ENCODE measurements at places on chromosomes 6 and 20.

DNA sequence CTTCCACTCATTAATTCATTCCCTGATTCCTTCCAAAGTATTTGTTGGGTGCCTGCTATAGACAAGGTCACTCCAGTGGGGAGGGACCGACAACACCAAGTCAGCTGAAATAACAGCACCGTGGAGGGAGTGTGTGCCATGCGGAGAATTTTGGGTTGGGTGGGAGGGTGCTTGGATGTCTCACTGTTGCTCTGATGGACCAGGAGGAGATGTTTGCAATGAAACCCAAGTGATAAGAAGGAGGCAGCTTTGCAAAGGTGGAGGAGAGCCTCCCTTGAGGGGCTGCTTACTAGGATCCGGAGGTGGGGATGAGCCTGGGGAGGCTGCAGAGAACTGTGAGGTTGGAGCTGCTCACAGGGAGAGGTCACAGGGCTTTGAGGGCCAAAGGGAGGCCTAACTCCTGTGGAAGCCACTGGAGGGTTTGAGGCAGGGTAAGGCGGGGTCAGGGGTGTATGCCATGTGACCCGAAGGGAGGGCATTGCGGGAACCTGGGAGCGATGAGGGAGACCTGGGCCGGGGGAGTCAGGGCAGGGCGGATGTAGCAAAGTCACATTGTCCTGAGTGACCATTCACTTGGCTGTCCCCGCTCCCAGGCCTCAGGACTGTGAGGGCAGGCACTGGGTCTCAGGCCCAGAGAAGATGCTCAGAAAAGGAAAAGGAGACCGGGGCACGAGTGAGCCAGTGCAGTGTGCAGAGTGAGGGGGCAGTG lies 124.5 kb downstream of the PHACTR3 start:
- no peak for DNase-seq

DNA sequence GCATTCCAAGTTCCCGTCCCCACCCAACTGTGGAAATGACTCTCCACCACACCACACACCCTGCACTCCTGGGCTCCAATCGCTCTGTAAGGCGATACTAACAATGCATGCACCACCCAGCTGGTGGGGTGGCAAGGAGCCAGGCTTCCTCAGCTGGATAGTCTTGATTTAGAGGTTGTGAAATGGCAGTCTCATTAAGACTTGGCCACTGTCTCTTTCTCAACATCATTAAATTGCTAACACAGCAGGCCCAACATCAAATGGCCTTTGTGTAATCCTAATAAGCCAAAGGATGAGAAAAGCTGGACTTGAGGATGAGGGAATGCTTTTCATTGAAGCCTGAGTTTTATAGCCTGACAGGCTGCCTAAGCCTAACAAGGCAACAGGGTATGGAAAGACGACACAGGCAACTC lies 223.7 kb downstream of the GMDS start:
- peak; percentile 78 for DNase-seq

DNA sequence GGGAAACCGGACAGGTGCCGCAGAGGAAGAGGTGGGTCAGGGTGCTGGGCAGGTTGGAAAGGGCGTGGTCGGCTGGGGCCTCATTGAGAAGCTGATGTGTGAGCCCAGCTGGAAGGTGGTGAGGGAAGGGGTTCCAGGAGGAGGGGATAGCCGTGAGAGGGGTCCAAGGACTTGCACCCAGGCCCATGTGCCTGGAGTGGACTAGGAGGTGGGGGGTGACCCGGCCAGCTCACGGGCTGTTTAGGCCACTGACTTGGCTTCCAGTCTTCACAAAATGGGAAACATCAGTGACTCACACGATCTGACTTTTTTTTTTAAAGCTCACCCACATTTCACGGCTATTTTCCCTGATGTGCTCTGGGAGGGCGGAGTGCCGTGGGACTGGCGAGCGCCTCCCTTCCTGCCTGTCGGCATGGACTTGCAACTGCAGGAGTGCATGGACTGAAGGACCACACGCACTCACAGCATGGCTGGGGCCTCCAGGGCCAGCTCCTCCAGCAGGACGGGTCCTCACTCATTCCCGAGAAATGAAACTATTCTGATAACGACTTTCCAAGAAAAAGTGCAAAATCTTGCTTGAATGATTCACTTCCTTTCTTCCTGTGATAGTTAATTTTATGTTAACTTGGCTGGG lies 13.5 kb upstream of the PDE10A start:
- DNase-seq, result peak; percentile 18

GRCh38 chr6:88709819-88710246 lies 253.6 kb downstream of the RNGTT start:
- DNase-seq, result no peak

GRCh38 chr20:17315407-17316231 lies 88.8 kb downstream of the PCSK2 start:
- no peak for DNase-seq

DNA sequence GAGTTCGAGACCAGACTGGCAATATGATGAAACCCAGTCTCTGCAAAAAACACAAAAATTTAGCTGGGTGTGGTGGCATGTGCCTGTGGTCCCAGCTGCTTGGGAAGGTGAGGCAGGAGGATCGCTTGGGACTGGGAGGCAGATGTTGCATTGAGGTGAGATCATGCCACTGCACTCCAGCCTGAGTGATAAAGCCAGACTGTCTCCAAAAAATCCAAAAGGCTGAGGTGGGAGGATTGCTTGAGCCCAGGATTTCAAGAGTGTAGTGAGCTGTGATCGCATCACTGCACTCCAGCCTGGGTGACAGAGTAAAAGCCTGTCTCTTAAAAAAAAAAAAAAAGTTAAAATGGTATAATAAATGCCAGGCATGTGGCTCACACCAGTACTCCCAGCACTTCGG lies 1.3 kb upstream of the PTCRA start:
- no peak for DNase-seq

DNA sequence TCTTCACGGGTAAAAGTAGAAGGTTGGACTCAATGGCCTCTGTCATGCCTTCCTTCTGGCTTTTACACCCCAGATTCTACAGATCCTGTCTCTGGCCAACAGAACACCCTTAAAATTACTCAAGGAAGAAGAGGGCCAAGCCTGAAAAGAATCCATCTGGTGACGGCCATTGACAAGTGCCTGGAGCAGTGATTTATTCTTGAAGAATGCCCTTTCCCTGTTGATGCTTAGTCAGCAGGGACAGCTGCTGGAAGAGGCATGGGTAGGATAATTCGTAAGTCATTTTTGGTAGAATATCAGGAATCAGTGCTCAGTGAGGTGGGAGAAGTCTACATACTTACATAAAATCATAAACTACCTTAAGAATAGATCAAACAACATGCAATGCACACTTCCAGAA lies 397.9 kb downstream of the SAMD5 start:
- peak; percentile 33 for DNase-seq

DNA sequence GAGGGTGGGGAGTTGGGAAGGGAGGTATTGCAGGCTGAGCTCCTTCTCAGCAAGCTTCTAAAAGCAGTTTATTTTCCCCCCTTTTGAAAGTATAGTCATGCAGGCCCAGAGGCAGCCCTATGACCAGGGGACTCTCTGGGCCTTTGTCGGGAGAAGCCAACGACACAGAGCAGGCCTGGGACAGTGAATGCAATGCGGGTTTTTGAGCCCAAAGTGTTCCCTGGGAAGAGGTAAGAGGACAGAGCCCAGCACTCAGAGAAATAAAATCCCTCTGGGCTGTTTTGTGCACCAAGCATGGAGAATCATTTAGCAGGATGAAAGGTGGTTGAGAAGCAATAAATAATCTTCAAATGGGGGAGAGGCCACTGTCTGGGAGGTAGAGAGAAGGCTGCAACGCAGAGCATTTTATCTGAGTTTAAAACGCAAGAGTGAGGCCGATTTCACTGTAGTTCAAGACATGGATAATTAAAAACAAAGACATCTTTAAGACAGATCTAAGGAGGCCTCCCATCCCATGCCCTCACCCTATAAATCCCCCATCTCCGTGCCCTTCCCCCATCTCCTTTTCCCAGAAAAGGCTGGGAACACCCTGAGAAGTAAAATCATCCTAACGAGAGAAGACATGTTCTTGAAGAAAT lies 237.5 kb downstream of the CDC5L start:
- DNase-seq, result peak; percentile 68

- no peak for DNase-seq
These were observed 27.8 kb downstream of the ADGRG6 start for GRCh38 chr6:142329486-142330113.

GRCh38 chr6:105539911-105540310 lies 137.0 kb upstream of the PREP start:
- no peak for DNase-seq

DNA sequence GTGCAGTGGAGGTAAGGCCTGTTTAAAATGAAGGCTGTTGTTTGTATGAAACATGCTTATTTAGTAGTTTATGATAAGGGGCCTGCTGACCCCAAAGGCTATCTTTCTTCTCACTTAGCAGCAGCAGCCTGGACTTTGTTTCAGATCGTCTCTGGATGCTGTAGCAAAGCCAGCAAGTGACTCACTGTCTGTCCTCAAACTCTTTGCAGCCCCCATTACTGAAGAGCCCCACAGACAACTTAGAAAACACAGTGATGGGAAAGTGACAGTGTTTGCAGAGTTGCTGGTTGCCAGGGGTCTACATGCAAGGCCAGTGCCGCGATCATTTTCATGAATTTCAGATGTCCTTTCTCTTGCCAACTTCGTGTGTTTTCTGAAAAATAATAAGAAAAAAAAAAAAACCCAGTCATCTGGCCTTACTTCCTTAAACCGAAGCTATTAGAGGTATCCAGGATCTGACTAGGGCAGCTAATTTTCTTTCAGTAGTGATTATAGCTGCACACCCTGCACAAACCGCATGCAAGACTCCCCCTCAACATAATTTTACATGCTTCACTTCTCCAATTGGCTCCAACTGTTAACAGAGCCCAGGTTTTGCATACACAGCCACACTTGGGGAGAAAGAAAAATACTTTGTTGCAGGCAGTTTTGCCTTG lies 11.6 kb upstream of the F13A1 start:
- peak; percentile 51 for DNase-seq

DNA sequence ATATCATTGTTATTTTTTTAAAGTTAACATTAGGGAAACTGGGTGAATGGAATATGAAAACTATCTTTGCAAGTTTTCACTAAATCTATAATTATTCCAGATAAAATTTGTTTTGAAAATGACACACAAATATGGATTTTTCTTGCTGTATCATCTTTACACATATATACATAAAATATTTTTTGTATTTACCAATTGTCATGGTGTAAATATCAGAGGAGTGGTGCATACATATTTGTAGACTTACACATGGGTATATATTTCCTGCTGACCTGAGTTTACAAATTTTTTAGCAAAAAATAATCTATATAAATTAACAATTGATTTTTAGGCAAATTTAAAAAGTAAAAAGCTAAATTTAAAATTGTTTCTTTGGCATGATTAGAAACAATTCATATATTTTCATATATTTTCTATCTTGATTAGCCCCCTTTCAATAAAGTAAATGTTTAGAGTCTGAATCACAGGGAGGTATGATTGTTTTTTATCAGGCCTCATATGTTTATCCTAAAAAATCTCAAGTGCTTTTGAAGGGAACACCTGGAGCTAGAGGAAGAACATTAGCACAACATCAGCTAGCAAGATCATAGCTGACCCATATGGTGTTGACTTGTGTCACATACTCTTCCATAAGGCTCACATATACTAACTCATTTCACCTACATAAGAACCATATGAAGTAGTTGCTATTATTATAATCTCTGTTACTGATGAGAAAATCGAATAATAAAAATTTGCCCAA lies 671.8 kb upstream of the GJE1 start:
- DNase-seq, result no peak

DNA sequence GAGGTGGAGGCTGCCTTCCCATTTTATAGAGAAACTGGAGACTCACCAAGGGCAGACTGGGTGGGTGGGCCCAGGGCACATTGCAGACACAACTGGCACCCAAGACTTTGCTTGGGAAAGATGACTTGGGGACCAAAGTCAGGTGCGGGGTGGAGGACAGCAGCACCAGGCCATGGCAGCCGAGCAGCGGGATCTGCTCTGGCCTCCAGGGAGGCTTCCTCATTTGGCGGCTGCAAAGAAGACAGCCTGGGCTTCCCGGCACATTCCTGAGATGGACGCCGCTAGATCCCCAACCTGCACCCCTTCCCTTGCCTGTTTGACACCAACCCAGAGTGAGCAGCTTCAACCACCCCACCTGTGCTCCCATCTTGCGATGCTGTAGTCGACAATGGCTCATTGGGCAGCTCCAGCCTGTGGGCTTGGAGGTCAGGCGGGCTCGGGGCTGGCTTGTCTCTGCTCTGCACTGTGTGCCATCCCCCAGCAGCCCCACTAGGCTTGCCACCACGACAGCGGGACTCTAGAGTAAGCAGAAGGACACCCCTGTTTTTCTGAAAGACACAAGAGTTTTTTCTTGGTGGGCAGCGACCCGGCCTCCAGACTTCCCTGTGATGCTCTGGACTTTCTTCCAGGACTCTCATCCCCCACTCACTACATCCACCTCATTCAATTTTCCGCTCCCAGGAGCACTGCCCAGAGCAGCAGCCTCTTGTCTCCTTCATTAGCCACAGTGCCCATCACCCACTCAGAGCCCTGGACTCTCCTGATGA lies 184.9 kb upstream of the CST7 start:
- DNase-seq, result no peak

DNA sequence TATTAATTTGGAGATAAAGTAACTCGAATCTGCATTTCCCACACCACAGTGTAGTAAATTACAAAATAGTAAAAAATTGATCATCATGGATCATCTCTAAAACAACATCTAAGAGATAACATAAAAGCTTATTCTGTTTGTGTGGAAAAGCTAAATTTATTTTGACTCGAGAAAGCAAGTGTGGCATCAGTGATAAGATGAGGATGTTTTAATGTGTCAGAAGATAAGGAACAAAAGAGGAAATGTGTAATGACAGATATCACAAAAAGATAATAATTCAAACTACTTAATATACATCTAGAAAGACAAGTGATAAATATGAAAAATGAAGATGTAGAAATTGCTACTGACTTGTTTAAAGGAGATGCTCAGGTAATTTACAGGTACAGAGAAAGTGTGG lies 74.1 kb downstream of the DNAH8 start:
- DNase-seq, result no peak

DNA sequence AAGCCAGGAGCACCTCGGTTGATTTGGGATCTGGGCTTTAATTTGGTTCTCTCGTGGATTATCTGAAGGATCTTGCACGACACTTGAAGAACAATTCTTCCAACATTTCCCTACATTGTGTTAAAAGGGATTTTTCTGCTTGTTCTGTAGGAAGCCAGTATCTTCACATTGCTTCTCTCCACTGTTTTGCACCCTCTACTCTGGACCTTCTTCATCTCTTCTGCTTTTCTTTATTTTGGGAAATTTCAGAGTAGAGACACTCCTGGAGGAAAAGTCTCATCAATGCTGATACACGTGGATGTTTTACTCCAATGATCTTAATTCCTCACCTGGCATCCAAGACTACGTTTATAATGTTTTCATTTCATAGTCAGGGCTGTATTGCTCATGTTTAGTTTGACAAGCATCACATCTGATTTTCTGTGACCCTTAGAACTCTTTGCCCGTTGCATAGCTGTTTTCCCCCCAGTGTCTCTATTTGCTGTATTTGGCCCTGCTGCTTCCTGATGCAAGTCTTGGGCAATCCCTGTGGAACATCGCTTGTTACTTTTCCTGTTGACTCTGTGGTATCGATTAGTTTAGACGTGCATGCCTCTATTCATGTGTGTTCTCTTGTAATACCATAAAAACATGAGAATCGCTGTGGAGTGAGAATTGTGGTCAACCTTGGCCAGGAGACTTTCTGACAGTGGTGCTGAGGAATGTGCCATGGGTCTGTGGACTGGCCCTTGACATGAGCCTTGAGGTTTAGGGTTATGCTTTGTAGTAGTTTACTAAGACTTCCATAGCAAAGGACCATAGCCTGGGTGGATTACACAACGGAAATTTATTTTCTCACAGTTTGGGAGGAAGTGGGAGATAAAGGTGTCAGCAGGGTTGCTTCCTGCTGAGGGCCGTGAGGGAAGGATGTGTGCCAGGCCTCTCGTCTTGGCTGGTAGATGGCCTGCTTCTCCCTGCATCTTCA lies 12.5 kb downstream of the PLCB1 start:
- DNase-seq, result peak; percentile 81

All from fibroblast of skin of abdomen (primary cell).